Right lobe of liver (tissue), 6 donors: ENCODE measurements at places on chromosomes 2 and 18. TPM values are rescaled to one million over a fixed set of nuclear protein-coding genes. Genes with fewer than 3 reads are reported as not detected.

GRCh38 chr2:176151442-176152287, at the start of gene HOXD4:
HOXD4 (plus strand) TSS chr2:176151550; CDS start chr2:176151634, 84 bp downstream.
- DNase-seq = no peak

- no peak for DNase-seq
These were observed 235.5 kb downstream of the THSD7B start for GRCh38 chr2:137000811-137001210.

Gene AGXT
- total RNA-seq = 1,366 TPM

DNA sequence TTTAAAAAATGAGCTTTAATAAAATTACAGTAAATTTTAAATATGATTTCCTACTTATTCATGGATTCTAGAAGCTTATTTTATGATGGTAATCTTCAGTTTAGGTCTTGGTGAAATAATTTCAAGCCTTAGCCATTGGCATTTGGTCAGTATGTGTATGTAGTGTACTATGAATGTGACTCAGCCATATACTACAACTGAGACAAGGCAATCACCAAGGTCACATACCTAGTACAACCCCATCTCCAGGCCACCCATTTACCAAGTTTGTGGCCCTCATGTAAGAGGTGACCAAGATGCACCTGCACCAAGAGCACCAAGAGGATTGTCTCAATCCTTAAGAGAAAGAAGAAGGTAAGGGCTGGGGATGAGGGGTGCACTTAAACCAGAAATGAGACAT, 54.8 kb upstream of the FRZB start:
- DNase-seq = no peak

Gene LBX2
- 5.8 TPM for total RNA-seq

Gene SIX3
- not detected for total RNA-seq

Gene COL3A1
- total RNA-seq = 13.8 TPM
